ENCODE measurements at places on chromosomes 6 and 20.

GRCh38 chr20:51784299-51784698 is 16.1 kb upstream of the ATP9A start:
- no peak for DNase-seq

GRCh38 chr6:47292944-47293343 is 16.8 kb downstream of the TNFRSF21 start:
- DNase-seq, result no peak

DNA sequence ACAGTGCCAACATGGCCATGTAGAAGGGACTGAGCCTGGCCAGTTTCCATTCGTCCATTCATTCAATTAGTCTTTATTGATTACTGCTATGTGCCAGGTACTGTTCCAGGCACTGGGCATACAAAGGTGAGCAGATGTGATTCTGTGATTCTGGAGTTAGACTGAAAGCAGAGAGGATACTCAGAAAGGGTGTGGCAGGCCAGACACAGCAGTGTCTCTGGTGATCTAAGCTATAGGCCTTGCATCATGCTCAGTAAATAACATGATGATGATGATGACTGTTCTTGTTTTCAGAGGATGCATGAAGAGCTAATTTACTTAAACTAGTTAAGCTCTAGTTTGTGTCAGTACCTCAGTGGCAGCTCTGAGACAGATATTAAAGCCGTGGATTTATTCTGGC is 31.4 kb upstream of the FUCA2 start:
- DNase-seq, result no peak

GRCh38 chr20:18284805-18285533 is 3.4 kb upstream of the ZNF133 start:
- no peak for DNase-seq

GRCh38 chr20:63538204-63539091 is 1.3 kb upstream of the PTK6 start:
- DNase-seq, result no peak

GRCh38 chr20:62773845-62774714 is 22.2 kb upstream of the MRGBP start:
- no peak for DNase-seq

GRCh38 chr20:49990271-49990720 is 7.5 kb downstream of the SNAI1 start:
- DNase-seq, result no peak

DNA sequence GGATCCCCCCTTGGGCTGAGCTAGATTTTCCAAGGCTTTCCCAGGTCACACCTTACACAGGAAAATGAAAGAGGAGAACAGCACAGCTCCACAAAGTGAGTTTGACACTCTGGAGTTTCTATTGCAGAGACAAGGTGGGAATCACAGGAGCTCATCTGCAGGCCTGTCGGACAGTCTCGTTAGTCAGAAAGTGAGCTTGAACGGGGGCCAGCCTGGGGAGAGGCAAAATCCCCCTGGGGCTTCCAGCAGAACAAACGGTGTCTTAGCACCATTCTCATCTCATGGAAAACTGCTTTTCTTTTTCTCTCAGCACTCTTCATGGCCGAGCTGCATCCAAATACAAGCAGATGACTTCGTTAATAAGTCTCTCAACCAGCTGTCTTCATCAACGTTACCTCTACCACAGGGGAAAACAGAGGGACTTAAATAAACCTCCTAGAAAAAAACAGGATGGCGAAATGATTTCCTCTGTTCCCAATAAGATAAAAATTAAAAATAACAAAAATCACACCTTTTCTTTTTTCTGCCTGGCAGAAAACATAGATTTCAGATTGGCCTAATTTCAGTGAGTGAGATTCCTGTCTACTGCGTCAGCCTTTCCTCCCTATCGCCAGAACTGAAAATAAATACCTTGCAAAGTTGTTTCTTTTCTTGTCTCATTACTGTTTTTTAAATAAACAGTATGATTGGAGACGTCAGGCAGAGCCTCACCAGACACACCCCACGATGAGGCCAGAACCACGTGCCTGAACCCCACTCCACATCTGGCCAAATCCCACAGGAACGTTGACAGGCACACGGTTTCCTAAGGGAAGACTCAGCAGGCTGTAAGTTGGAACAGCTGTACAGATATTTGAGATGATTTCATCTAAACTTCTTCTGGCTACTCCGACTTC is 219.0 kb downstream of the TTLL2 start:
- DNase-seq, result no peak

DNA sequence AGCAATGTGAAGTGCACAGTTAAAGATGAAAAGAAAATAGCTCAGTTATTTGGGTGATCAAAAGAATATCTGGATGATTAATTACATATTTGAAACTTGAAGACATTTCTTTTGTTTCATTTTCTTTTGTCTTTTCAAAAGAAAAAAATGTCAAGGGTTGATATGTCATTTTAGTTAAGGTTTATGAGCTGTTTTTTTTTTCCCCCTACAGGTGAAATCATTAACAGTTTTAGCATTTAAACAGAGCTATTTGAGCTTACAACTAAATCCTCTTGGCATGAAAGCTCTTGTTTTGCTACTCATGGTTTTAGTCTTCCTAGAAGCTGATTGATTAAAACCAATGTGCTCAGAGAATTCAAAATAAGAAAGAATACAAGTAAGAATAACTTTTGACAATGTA is 887.3 kb downstream of the PHF3 start:
- DNase-seq, result no peak

DNA sequence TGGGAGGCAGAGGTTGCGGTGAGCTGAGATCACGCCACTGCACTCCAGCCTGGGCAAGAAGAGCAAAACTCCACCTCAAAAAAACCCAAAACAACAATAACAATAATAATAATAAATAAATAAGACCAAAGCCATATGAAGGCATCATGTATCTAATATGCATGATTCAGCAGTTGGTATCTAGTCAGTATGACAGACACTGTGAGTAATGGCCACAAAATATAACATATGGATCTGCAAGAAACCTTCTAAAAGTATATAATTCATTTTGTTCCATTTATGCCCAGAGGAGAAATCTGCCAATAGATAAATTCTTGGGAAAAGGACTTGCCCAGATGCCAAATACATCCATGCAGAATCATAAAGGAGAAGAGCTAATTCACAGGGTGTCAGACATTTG is 252.3 kb downstream of the BTBD9 start:
- no peak for DNase-seq
